ENCODE measurements at places on chromosomes 3 and 15.
A peak's percentile ranks its signal among the peaks of the same experiment; 100 is the strongest.

GRCh38 chr3:79285871-79286270 is 481.9 kb downstream of the ROBO1 start:
- DNase-seq = no peak

GRCh38 chr15:74138642-74139041 is 8.3 kb downstream of the ISLR2 start:
- no peak for DNase-seq

DNA sequence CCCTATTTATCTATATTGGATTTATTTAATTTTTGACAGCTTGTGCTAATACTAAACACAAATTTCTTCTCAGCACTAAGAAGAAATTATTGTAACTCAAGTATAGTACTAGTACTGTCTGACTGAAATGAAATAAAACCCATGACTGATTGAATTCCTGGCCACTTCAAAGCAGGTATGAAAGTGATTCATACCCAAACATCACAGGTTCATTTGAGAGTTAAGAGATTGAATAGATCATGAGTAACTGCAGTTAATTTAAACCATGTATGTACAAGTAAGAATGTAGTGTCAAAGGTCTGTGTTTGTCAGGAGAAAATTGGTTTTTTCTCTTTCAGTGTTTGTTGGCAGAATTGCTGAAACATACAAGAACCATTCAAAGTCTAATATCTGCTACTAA is 332.0 kb upstream of the GRM7 start:
- DNase-seq = no peak

DNA sequence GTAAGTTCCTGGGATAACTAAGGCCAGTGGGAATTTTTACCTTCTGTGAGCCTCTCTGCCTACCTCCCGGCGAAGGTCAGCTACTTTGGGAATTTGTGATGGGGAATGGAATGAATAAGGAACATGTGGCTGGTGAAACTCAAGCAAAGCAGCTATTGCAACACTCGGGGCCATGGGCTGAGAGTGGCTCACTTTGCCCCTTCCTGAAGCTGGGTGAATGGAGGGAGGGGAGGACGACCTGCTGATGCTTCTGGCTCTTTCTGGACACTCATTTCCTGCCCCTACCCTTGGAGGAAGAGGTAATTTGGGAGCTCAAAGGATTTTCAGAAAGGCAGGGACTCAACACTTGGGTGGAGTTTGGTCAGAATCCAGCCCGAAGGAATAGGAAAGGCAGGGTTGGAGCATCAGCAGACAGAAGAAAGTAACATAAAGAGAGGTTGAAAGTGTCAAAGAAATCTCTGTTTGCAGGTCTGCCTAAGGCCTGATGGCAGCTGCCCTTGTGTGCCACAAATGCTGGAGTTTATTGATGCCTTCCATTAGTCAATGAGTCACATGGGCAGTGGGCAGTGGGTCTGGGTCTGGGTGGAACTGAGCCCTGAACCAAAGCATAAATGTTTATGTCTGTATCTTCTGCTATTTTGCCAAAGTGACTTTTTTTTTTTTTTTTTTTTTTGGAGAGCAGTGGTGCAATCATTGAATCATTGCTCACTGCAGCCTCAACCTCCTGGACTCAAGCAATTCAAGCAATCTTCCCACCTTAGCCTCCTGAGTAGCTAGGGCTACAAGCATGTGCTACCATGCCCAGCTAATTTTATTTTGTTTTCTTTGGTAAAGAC is 12.4 kb downstream of the LAMP3 start:
- no peak for DNase-seq

DNA sequence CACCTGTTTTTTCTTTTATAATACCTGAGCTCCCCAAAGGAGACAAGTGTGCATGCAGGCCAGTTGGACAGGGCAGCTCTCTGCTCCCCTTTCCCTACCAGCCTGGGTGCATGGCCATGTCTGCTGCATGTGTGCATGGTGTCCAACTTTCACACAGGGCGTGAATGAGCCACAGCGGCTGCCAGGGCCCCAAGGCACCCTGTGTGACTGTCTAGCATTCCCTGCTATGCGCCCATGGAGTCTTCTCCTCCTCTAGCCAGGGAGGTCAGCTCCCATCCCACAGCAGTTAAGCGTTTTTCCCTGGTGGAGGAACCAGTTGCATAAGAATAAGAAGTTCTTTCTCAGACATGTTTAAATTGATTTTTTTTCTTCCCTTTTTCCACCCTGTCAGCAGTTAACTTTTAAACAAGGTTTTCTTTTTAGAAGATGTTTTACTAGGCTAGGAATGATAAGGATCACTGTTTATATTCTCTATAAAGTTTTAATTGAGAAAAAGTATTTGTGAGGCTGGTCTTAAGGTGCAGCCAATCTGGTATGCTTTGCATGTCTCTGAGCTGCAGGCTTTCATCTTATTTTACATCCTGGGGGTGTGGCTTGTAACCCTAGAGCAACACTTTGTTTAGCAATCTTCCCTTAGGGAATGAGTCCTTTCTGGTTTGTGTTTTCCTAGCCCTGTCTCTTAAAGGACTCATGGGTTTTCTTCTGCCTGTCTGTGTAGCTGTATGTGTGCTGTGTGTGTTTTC is 20.5 kb upstream of the OR5H1 start:
- DNase-seq = no peak

DNA sequence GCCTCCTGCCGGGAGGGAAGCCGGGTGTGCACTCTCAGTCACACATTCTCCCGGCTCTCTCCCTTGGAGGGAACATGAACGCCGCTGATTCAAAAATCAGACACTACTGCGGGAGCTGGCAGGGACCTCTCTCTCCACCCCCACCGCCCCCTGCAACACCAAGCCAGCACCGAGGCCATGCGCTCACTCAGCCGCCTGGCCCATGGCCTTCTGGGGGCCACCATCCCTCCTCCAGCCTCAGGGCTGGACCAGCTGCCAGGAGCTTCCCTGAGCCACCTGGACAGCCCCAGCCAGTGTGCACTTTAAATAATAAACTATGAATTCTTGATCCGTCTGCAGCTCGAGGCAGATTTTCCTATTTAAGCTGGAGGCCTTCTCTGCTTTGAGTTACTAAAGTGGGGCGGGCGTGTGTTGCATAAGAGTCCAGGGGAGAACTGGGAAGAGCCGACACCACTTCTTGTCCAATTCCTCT is 30.6 kb downstream of the ADAMTS17 start:
- no peak for DNase-seq

GRCh38 chr3:176964661-176965060 is 232.6 kb downstream of the TBL1XR1 start:
- DNase-seq = no peak

GRCh38 chr3:133208184-133208583 is 170.0 kb downstream of the TMEM108 start:
- DNase-seq = no peak

- DNase-seq = peak; percentile 98
These were observed 6.7 kb upstream of the PSTPIP1 start for GRCh38 chr15:76987896-76988860.

Measured in activated CD4-positive, alpha-beta T cell treated with anti-CD3 and anti-CD28 coated beads, Interleukin-10, Interleukin-2, amounts not matched to agents 100 ng/mL and 50 ng/mL, durations not matched to agents 16 hours and 8 hours (primary cell).